Fibroblast of skin of back (primary cell): ENCODE measurements at places on chromosomes 2 and 18.

GRCh38 chr2:134919341-134920210 is 954 bp downstream of the CCNT2 start:
- DNase-seq: peak; percentile 29

DNA sequence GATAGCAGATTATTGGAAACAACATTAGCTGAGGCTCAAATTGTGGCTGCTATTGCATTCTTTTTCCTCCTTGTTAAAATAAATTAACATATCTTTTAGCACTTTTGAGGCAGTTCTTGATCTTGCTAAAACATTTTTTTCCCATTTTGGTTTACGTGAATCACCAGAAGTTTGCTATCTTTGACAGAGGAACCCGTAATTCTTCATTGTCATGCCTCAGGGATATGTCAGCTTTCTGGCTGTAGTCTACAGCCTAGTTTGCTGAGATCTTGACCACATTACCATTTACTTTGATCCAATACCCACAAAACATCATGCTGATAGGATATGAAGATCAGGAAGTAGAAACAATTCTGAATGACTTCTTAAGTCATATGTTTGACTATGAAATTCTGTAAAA is 25.1 kb upstream of the FANCL start:
- DNase-seq: no peak

DNA sequence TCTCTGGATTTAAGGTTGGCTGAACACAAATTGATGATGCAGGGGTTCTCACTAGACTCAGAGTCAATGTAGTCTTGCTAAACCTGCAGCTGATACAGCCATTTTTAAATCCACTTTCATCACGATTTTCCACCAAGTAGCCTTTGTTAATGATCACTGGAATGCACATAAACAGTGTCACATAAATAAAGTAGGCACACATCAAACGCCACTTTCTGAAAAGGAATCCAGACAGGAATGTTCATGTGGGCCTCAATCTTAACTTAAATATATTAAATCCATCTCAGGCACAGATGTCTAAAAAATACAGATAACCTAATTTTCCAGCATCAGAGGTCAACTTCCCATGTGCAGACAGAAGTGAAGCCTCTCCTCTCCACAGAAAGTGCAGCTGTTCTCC is 58.3 kb downstream of the LAMA1 start:
- DNase-seq: no peak

GRCh38 chr2:157838442-157839161 is 37.5 kb downstream of the ACVR1 start:
- DNase-seq: peak; percentile 83

DNA sequence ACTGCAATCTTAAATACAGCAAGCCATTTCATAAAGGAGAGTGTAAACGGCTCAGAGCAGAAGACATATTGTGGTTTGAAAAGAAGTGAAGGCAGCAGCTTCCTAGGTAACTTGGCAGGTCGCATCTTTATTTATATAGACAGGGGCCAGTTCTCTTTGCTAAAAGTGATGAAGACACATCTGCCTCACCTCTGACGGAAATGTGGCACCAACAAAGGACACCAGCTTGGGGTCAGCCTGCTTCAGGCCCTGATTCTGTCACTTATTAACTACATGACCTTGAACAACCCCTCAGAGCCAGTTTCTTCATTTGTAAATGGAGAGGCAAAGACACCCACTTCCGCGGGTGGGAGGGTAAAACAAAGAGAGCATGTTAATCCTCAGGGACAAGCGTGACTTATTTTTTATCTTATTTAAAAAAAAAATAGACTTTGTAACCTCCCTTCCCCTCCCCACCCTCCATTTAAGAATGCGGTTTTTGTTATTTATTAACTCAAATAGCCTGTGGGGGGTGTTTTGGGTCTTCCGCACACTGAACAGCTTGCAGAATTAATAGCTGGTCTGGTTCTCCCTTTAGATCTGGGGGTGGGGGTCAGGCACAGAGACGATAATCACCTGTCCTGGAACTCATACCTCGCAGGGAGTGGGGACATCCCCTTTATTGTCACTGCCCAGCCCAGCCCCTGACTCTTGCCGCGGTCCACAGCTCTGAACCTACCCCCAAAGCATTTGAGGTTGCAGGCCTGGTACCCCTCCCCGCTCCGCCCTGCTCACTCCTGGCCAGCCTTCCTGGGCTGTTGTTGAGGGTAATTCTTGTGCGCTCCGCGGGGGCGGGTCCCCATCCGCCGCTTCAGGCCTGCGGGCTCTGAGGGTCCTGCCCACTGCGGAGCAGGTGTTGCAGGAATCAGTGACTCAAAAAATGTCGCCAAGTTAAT is 64.2 kb upstream of the TMEM17 start:
- DNase-seq: no peak

GRCh38 chr2:75071766-75072165 is 113.3 kb downstream of the POLE4 start:
- no peak for DNase-seq

GRCh38 chr18:64118406-64118805 is 30.5 kb downstream of the LINC00305 start:
- peak; percentile 22 for DNase-seq
